ENCODE measurements at places on chromosomes 1 and 21.

DNA sequence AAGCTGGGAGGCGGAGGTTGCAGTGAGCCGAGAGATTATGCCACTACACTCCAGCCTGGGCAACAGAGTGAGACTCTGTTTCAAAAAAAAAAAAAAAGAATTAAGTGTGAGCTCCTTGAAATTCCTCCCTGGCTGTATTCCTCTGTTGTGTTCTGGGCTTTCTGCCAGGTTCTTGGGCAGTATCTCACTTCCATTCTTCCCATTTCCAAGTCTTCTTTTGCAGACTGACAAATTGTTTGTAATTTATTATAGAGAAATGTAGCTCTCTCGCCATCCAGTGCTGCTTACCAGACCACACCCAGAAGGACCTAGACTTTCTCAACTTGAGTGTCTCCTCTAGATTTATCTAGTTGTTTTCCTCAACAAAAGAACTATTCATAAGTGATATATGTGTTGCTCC lies 105.0 kb upstream of the ADGRL2 start:
- no peak for DNase-seq

- no peak for DNase-seq
Measured at GRCh38 chr1:219676012-219676765, 63.3 kb upstream of the ZC3H11B start.

DNA sequence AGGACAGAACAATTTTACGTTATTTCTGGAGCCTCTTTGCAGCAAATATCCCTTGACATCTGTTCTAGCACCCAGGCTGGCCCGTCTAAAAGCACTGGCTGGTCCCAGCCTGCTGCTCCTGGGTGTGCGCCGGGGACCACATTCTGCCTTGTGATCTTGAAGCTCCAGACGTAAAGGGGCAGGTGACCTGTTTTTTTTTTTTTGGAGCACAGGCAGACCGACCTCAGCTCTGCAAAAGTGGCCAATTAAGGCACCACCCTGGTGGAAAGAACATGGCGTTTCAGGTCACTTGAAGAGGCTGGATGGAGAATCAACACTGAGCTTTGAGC lies 13.8 kb upstream of the CAMTA1 start:
- DNase-seq: no peak

- DNase-seq: no peak
Measured at GRCh38 chr1:218547957-218548730, 203.0 kb downstream of the TGFB2 start.

DNA sequence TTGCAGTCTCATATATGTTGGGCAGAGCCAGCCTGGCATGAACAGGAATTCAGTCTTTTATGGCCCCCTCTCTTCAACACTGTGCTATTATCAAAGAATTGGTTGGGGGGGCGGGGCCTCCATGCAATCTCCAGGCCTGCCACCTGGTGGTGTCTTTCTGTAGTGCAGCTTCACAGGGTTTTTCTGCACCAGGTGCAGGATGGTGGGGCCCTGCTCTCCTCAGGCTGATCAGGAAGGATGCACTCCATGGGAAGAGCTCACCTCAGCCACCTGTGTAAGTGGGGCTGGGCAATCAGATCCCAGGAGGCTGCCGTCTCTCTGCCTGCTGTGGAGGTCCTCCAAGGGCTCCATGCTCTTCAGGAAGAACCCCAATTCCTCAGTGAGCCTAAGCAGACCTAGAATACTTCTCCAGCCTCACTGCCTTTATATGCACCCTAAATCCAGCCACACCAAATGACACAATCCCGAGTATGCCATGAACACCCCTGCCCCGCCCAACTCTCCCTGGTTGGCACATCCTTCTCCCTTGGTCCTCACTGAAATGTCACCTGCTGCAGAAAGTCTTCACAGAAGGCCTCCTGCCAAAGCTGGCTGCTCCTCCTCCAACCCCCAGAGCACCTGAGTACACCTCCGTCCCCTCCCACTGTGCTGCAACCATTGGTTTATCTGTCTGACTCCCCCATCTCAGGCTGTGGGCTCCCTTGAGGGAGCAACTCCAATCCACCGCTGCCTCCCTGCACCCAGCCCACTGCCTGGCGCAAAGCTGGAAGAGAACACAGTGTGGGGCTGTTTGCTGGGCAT lies 16.5 kb downstream of the STK40 start:
- peak; percentile 78 for DNase-seq

DNA sequence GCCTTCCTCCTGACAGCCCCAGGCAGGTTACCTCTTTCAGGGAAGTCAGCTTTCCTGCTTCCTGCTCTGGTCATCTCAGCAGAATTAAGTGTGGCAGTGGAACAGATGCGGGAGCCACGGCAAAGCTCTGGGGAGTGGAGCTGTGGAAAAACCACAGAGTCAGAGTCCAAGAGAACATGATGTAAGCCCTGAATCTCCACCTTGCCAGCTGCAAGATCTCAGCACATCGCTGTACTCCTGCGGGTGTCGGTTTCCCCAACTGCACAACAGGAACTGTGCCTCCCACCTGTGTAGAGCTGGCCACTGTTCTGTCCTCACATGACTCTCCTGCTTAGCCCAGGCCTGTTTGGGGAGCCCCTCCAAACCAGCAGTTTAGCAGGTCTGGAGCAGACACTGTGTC lies 123.7 kb downstream of the MATN1 start:
- DNase-seq: no peak

- DNase-seq: no peak
Measured at GRCh38 chr1:96587222-96587621, 134.4 kb upstream of the PTBP2 start.

- DNase-seq: no peak
Measured at GRCh38 chr1:192003295-192004077, 154.8 kb upstream of the RGS18 start.

GRCh38 chr1:21882721-21883415 lies 54.2 kb downstream of the HSPG2 start:
- no peak for DNase-seq

- no peak for DNase-seq
Measured at GRCh38 chr21:41778930-41779600, 12.2 kb upstream of the RIPK4 start.

Measured in suppressor macrophage treated with lipopolysaccharide for 4 hours (primary cell).